ENCODE measurements at places on chromosomes 4 and X. TPM values are rescaled to one million over a fixed set of nuclear protein-coding genes. Genes with fewer than 3 reads are reported as not detected.

The COL4A5 gene
- total RNA-seq = not detected

The LAGE3 gene
- total RNA-seq = 35.9 TPM

The STPG2 gene
- not detected for total RNA-seq

The EOLA2 gene
- total RNA-seq = 31.6 TPM

The MAGEA3 gene
- not detected for total RNA-seq

The DMRTC1 gene
- total RNA-seq = not detected

The MTNR1A gene
- total RNA-seq = not detected

The PABPC5 gene
- not detected for total RNA-seq

The TBL1X gene
- 22.9 TPM for total RNA-seq
